ENCODE measurements at places on chromosomes 3 and 15. TPM values are rescaled to one million over a fixed set of nuclear protein-coding genes. Genes with fewer than 3 reads are reported as not detected.

Gene CD86
- total RNA-seq = not detected

Gene GASK1A
- total RNA-seq = 0.36 TPM

GRCh38 chr15:65532738-65533051 is 2.4 kb downstream of the HACD3 start:
- H3K27ac ChIP-seq = peak overlapping the region; percentile 92
- H3K36me3 ChIP-seq = peaks cover 14% of the 10 kb centered on the region
- H3K4me3 ChIP-seq = peak overlapping the region; percentile 81
- H3K27me3 ChIP-seq = no peaks in the 10 kb centered on the region
- peaks cover 32% of the 10 kb centered on the region for H3K4me1 ChIP-seq

GRCh38 chr3:67976663-67977062 is 322.3 kb upstream of the SUCLG2 start:
- no peak overlapping the region for H3K4me3 ChIP-seq
- DNase-seq = no peak
- H3K36me3 ChIP-seq = no peaks in the 10 kb centered on the region

- H3K4me1 ChIP-seq = no peaks in the 10 kb centered on the region
- no peaks in the 10 kb centered on the region for H3K27me3 ChIP-seq
- H3K36me3 ChIP-seq = peaks cover 5% of the 10 kb centered on the region
- H3K4me3 ChIP-seq = no peak overlapping the region
- no peak for DNase-seq
Measured at GRCh38 chr3:17302774-17303173, 418.0 kb downstream of the PLCL2 start.

DNA sequence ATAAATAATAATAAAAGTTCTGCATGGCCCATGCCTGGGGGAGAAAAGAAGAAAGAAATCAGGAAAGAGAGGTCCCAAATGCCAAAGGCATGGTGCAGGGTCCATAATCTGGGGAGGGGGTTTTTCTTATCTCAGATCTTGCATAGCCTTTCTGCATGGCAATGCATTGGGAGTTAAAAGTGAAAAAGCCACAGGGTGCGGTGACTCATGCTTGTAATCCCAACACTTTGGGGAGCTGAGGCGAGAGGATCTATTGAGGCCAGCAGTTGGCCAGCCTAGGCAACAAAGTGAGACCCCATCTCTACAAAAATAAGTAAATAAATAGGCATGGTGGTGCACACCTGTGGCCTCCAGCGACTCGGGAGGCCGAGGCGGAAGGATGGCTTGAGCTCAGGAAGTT is 76.8 kb upstream of the GATA2 start:
- H3K36me3 ChIP-seq = no peaks in the 10 kb centered on the region
- H3K4me3 ChIP-seq = no peak overlapping the region
- no peaks in the 10 kb centered on the region for H3K4me1 ChIP-seq
- peaks cover 12% of the 10 kb centered on the region for H3K27me3 ChIP-seq
- DNase-seq = no peak
- no peak overlapping the region for H3K27ac ChIP-seq

Data from type B pancreatic cell (in vitro differentiated cells).